ELF-1 (cell line): ENCODE measurements at places on chromosomes 5 and 9.

- DNase-seq = no peak
These were observed 12.0 kb upstream of the ENC1 start for GRCh38 chr5:74652576-74652975.

DNA sequence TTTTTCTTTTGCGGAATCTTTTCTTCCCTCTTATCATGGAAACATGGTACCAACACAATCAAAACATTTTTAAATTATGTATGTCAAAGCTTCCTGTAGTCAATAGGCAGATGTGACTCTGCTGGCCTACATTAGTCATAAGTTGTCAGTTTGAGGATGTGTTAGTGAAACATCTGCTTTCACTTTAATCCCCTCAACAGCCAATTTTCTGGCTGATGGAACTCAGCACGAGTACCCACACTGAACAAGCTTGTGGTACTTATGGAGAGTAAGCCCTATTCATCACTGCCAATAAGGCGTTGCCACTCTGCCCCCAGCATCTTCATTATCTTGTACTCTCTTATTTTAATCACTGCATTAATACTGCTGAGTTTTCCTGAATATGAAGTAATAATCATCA, 1034.4 kb downstream of the CDH9 start:
- no peak for DNase-seq

GRCh38 chr5:77076961-77077828, 9.9 kb downstream of the ZBED3 start:
- DNase-seq = peak; percentile 77

- no peak for DNase-seq
These were observed 36.9 kb upstream of the GPR21 start for GRCh38 chr9:122996586-122996985.

DNA sequence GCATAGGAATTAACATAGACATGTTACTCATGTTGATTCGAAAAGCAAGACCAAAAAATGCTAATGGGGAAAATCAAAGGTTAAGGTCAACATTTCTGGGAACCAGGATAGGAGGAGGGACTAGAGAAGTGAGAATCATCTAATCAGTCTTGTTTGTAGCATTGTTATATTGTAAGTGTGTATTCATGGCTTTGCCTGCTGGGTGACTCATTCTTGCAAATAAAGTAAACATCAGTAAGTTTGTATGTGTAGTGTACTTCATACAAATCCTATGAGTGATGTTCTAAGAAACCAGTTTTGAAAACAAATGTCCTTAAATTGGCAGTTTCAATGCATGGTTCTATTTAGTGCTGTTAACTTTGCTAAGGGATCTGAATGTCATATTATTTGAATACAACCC, 79.0 kb upstream of the TMEM252 start:
- DNase-seq = no peak

DNA sequence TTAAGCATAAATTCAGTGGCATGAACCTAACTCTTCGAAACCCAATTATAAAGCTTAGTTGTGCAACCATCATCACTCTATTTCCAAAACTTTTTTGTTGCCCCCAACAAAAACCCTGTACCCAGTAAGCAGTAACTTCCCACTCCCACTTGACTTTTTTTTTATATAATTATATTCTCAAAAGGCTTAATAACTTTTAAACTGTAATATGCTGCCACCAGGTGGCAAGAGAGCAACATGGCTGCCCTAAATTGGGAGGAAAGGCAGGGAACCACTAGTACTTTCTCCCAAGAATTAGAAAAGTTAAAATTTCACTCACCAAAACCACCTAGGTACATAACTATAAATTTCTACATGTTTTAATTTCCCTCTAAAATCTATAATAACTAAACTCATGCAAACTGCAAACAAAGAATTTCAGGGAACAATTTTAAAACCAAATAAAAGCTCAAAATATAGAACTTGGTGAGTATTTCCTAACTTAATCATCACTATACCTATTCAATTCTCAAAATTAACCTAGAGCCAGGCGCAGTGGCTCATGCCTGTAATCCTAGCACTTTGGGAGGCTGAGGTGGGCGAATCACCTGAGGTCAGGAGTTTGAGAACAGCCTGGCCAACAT, 50.2 kb upstream of the RNF38 start:
- no peak for DNase-seq

GRCh38 chr5:91586232-91586631, 203.1 kb upstream of the ARRDC3 start:
- no peak for DNase-seq

DNA sequence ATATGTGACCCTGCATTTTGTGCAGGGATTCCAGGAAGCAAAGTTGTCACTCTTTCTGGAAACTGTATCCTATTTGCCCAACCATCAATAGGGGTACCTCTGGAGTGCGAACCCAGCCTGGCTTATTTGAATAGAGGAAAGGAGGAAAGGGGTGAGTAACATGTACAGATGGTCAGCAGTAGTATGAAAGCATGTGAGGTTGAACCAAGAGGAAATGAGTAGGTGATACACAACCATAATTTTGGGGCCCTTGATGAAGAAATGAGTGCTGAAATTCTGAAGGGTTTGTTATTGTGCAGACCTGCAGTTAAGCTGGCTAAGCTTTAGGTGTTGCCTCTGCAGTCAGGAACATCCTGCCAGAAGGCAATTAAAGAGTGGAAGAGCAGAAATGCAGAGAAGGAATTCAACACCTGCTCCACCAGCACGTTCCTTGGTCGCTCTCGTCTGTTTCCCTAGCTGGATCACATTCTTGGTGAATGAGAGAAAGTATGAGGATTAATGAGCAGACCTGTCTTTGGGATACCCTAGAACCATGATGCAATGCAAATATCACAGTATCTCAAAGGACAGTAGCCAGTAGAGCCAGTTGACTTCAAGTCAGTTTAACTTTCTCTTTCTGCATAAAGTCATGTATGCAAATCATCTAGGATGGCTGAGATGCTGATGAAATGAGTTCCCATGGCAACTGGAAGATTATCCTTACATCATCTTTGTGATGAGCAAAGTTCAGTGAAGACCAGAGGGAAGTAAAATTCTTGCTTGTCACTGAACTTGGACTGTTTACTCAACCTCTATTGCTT, 13.2 kb upstream of the IL12B start:
- DNase-seq = no peak

GRCh38 chr5:142845954-142846398, 75.8 kb downstream of the ARHGAP26 start:
- no peak for DNase-seq

DNA sequence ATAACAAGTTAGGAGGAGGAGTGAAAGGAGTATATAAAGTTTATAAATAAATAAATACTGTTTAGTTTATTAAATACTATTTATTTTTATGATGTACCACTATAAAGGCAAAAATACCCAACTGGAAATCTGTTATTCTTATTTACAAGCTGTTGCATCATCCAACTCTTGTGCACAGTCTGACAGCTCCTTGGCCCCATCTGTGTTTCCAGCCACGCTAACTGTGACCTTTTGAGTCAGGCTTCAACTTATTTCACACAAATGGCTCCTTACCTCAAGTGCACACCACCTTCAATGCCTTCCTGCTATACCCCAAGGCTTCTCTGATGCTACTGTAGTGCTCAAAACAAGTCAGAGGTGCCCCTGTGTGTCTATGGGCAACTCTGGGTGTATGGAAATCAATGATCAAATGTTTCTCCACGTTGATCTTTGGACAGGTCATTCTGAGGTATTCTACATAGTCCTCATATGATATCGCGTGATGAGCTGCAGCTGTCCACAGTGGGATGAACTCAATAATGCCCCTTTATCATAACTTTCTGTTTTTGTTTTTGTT, 303.2 kb upstream of the GRAMD2B start:
- DNase-seq = no peak

GRCh38 chr9:107175816-107176435, 107.2 kb upstream of the RAD23B start:
- no peak for DNase-seq

GRCh38 chr5:14526493-14526892, 55.1 kb upstream of the OTULINL start:
- DNase-seq = no peak

GRCh38 chr5:168159425-168159824, 132.0 kb upstream of the WWC1 start:
- peak; percentile 74 for DNase-seq

DNA sequence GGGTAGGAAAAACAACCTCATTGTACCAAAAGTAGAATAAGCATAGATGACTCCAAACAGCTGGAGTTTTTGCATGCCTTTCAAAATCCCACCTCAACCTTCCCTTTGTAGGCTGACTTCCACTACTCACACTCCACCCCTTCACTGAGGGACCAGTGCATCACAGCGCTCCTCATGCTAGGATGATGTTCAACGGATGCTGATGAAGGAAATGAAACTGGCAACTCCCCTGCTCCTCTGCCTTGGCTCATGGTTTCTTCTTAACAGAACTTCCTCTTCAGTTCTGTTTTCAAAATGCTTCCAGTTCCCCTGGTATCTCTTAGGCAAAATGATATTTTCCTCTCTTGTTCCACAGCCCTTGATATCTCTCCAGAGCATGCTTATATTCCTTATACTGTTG, 29.0 kb downstream of the LIFR start:
- DNase-seq = no peak

DNA sequence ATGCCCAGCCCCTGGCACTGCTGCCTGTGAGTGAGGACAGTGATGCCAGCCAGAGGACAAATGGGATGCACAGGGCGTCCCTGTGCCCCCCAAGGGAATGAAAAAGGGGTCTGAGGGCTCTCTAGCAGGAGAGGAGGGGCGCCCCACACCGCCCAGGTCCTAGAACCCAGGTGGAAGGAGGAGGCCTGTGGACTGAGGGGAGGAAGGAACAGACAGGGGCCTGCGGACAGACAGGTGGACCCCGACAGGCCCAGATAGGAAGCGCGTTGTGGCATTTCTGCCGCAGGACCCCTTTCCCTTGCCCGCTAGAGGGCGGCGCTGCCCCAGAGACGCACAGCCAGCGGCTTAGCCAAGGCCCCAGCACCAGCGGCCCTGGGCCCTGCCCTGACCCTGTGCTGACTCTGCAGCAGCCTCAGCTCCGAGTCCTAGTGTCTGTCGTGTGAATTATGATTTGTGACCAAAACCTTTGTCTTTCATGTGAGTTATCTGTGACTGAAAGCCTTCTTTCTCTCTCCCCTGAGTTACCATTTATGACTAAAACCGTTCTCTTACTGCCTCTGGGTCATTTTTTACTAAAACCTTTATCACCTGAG, 30.7 kb downstream of the TRIP13 start:
- DNase-seq = peak; percentile 91

DNA sequence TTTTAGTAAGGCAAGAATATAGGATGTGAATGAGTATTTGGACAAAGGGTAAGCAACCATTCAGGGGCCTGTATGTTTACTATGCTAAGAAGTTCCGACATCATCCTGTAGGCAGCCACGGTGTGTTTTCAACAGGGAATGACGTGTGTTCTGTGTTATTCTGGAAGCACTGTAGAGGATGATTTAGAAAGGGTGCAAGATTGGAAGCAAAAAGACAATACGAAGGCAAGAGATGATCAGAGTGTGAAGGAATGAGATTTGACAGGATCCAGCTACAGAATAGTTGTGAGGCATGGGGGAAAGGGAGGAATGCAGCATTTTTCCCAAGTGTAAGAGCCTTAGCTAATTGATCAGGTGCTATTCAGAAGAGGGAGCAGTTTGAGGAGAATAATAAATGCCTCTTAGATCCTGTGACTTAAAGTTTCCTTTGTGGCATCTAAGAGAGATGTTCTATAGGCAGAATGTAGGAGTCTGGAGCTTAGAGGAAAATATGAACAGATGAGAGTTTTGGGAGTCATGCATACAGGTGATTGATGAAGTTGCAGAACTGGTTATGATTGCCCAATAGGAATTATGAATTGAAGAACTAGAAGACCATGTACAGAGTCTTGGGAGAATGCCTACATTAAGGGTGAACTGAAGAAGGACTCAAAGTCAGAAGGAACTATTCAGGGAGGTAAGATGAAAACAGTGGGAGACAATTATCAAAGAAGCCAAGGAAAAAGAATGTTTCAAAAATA, 2.5 kb downstream of the SMC5 start:
- no peak for DNase-seq
